Right lung (tissue), 10 donors: ENCODE measurements at places on chromosomes 12 and 14. TPM values are rescaled to one million over a fixed set of nuclear protein-coding genes. Genes with fewer than 3 reads are reported as not detected.

The MAP3K9 gene
- 5.2 TPM for polyA plus RNA-seq

The OTUB2 gene
- polyA plus RNA-seq = 3.3 TPM

The PCED1B gene
- 1.4 TPM for polyA plus RNA-seq

The MAP1LC3B2 gene
- 4.2 TPM for polyA plus RNA-seq

The SMIM41 gene
- polyA plus RNA-seq = 8.0 TPM

The GPRC5D gene
- 0.70 TPM for polyA plus RNA-seq

The KLRC1 gene
- 2.6 TPM for polyA plus RNA-seq

GRCh38 chr12:92185052-92185451 is 39.4 kb upstream of the BTG1 start:
- no peak for DNase-seq

DNA sequence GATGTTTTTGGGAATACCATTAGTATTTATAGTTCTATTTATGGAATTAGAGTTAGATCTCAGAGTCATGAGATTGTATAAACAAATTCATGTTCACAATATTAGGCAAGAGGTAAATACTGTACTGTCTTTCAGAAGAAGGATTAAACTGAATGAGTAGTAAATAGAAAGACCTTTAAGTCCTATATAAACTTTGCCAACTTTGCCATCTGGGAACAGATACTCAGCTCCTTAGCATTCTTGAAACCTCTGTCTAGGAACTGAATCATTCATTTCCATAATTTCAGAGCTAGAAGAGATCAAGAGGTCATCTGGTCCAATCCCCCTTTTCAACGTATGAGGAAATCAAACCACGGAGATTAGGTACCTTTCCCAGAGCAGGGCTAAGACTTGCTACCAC is 141.1 kb downstream of the CAND1 start:
- DNase-seq = no peak

DNA sequence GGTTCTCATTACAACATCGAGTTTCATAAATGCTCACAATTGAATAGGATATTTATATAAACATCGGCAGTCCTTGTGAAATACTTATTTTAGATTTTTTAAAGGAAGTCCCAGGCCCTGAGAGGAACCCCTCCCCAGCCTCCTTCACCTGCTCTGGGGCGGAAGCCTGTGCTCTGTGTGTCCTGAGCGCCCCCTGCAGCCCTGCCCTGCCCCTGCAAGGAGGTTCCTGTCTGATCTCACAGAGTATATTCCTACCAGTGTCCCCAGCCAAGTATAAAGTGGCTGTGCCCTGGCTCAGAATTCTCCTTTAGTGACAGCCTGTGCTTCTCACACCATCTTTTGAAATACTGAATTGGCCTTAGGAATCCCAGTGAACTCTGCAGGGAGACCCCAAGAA is 659.5 kb downstream of the TMEM121 start:
- DNase-seq = no peak

GRCh38 chr12:26554332-26554731 is 278.7 kb downstream of the ITPR2 start:
- DNase-seq = no peak

GRCh38 chr12:94592080-94592479 is 58.3 kb downstream of the TMCC3 start:
- DNase-seq = no peak

DNA sequence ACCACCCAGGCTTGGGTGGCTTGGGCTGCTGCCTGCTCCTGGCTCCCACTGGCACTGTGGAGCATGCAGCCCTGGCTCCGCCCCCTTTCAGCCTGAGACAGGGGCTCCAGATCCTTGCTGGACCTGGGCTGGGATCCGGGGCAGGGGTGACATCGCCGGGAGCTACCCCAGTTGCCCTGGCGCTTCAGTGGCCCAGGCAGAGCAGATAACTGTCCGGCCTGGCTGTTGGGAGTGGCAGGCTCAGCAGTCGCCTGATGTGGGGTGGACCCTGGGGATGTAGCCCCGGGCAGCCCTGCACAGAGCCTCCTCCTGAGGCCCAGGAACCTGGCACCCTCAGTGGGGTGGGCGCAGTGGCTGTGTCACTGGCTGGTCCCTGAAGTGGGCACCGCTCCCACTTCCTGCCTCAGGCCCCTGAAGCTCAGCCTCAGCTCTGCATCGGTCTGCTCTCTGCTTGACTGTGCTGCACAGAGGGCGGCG is 57.9 kb downstream of the FUT8 start:
- DNase-seq = no peak

GRCh38 chr12:106030210-106031071 is 108.3 kb downstream of the NUAK1 start:
- no peak for DNase-seq

GRCh38 chr12:34406228-34406995 is 384.1 kb downstream of the ALG10 start:
- no peak for DNase-seq

- DNase-seq = no peak
Measured at GRCh38 chr14:73003681-73004080, 23.2 kb downstream of the ZFYVE1 start.

GRCh38 chr14:76772300-76773187 is 11.3 kb downstream of the VASH1 start:
- peak; percentile 43 for DNase-seq

GRCh38 chr14:99753225-99754140 is 39.7 kb upstream of the EML1 start:
- DNase-seq = no peak

DNA sequence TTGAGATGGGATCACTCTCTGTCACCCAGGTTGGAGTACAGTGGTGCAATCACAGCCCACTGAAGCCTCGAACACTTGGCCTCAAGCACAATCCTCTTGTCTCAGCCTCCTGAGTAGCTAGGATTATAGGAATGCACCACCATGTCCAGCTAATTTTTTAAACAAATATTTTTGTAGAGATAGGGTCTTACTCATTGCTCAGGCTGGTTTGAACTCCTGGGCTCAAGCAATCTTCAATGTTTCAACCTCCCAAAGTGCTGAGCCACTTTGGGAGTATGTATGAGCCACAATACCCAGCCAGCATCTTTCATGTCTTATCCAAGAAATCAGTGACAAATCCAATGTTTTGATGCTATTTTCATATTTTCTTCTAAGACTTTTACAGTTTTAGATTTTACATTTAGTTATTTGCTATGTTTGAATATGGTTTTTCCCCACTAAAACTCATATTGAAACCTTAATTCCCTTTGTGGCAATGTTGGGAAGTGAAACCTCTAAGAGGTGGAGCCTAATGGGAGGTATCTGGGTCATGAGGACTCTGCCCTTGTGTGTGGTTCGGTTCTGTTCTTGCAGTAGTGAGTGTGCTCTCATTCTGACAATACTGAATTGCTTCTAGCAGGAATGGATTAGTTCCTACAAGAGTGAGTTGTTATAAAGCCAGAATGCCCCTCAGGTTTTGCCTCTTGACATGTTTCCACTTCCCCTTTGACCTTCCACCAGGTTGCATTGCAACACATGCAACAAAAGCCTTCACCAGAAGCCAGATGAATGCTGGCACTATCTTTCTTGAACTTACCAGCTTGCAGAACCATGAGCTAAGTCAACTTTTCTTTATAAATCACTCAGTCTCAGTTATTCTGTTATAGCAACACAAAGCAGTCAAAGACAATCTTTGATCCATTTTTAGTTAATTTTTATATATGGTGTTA is 80.8 kb upstream of the AMIGO2 start:
- no peak for DNase-seq

DNA sequence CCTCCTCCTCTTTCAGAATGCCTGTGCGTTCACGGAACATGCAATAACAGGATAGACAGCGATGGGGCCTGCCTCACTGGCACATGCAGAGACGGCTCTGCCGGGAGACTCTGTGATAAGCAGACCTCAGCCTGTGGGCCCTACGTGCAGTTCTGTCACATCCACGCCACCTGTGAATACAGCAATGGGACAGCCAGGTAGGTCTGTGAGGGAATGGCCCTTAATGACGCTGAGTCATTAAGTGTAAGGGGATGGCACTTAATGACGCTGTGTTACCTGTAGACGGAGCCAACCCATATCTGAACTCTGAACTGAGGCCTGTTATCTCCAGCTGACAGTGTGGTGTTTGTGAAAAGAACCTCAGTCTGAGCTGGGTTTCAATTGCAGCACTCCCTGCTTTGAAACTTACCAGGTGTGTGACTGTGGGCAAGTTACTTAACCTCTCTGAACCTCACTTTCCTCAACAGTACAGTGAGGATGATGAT is 86.9 kb downstream of the STAB2 start:
- DNase-seq = no peak
